Fibroblast of skin of abdomen (primary cell): ENCODE measurements at places on chromosomes 4 and X.
A peak's percentile ranks its signal among the peaks of the same experiment; 100 is the strongest.

GRCh38 chr4:55807556-55807955 lies 12.0 kb upstream of the EXOC1L start:
- DNase-seq = no peak

DNA sequence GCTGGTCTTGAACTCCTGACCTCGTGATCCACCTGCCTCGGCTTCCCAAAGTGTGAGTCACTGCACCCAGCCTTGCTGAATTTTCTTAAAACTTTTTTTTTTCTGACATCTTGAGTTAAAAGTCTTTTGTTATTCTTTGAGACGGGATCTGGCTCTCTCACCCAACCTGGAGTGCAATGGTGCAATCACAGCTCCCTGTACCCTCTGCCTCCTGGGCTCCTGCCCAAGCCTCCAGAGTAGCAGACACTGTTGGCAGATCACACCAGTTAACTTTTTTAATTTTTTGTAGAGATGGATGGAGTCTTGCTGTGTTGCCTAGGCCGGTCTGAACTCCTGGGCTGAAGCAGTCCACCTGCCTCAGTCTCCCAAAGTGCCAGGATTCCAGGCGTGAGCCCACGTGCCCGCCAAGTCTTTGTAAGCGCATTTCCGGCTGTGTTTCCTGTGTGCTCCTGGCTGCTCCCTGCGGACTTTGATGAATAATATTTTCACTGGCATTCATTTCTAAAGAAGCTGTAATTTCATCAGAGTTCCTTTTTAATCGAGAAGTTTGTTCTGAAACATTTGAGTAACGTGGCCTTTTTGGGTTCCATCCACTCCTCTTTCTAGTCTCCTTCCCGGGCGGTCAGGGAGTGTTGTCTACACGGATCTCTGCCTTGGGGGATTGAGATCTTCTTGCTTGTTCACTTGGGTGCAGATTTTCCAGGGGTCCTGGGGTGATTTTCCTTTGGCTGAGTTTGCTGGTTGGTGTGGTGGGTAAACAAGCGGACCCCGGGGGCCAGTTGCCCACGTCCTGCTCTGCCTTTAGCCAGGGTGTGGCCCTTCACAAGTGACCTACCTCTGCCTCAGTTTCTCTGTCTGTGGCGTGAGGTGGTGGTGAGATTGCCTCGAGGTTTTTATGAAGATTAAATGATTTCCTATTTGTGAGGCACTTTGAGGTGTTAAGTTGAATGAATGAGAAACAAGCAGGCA lies 44.4 kb downstream of the PCGF3 start:
- DNase-seq = peak; percentile 26

DNA sequence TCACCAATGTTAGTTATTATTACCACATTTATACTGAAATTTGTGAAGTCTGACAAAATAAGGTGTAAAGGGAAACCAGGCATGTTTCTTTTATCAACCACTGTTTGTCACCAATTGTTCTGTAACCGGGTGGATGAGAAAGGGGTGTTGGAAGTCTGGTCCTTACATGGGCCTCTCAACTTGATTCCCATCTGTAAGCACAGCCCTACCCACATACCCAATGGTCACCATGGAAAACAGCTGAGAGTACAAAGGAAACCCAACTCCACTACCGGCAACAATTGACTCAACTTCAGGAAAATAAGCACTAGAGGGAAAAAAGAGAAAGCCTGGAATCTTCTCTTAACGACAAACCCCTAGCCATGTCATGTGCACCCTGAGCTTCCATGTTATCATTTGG lies 70.8 kb upstream of the PTCHD1 start:
- no peak for DNase-seq

DNA sequence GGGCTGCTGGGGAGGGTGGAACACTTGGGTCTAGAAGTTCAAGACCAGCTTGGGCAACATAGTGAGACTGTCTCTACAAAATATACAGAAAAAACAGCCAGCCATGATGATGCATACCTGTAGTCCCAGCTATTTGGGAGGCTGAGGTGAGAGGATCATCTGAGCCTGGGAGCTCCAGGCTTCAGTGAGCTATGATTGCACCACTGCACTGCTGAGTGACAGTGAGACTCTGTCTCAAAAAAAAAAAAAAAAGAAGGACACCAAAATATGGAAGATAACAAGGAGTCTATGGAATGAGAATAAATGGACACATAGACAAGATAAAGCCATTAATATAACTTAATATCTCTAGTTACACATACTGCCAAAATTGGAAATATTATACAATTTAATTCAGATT lies 62.7 kb upstream of the IL15 start:
- DNase-seq = no peak

DNA sequence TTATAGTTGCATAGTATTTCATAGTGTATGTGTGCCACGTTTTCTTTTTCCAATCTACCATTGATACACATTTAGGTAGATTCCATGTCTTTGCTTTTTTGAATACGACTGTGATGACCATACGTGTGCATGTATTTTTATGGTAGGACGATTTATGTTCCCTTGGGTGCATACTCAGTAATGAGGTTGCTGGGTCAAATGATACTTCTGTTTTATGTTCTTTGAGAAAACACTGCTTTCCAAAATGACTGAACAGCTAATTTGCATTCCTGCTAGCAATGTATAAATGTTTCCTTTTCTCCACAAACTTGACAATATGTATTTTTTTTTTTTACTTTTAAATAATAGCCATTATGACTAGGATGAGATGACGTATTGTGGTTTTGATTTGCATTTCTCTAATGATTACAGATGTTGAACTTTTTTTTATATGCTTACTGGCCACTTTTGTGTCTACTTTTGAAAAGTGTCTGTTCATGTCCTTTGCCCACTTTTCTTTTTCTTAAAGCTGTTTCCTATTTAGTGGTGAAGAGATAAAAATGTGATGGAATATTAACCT lies 969.5 kb upstream of the NDST4 start:
- DNase-seq = no peak

GRCh38 chr4:7624396-7624980 lies 189.8 kb upstream of the PSAPL1 start:
- peak; percentile 45 for DNase-seq

- DNase-seq = no peak
Measured at GRCh38 chr4:112751447-112751846, 114.5 kb downstream of the LARP7 start.

DNA sequence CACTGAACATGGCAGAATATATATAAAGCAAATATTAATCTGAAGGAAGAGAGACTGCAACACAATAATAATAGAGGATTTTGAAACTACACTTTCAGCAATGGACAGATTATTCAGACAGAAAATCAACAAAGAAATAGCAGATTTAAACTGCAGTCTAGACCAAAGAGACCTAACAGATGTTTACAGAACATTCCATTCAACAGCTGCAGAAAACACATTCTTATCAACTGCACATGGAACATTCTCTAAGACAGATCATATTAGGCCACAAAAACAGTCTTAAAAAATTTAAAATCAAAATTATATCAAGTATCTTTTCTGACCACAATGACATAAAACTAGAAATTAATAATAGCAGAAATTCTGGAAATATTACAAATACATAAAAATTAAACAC lies 27.1 kb downstream of the CENPE start:
- DNase-seq = peak; percentile 4

DNA sequence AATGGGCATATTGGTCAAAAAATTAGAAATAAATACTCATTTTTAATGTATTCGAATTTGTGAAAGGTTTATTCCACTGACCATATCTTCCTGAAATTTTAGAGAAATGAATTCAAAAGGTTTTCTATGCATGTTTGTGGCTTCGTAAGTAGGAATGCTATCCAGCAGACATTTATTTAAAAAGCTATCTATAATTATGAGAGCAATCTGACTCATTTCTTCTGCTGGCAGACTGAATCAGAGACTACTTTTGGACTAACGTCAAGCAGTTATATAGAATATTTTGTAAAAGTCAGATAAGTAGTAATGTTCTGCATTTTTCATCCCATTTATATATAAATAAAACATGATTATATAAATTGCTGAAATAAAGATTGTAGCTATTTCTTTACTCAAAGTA lies 125.0 kb downstream of the SPCS3 start:
- DNase-seq = peak; percentile 84

- no peak for DNase-seq
Measured at GRCh38 chrX:136728393-136728792, 52.3 kb downstream of the ARHGEF6 start.

DNA sequence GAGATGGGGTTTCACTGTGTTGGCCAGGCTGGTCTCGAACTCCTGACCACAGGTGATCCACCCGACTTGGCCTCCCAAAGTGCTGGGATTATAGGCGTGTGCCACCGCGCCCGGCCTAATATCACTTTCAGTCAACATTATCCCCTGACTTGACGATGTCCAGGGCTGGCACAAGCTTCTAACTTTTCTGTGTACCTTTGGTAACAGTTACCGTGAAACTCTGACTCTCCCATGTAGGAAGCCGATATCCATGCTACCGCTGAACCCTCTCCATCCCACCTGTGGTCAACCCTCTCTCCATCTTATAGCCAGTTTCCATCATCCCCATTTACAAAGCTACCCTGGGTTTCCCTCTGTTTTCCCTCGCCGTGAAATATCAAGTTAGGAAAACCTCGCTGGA lies 77.5 kb downstream of the CRLF2 start:
- DNase-seq = no peak

DNA sequence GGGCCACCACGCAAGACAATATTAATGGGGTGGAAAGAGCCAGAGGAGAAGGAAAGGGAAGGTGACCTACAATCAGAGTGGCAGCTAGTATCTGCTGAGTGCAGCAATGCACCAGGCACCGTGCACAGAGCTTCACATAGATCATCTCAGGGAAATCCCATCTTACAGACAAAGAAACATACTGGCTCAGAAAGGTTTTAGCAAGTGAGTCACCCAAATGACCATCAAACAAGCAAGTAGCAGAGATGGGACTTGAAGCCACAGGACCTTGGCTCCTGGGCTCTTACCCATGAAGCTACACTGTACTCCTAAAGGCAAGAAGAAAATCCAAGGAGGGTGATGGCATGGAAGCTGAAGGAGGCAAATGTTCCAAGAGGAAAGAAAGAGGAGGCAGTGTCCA lies 6.8 kb downstream of the ANXA5 start:
- DNase-seq = peak; percentile 69
